ENCODE measurements at places on chromosomes 2 and 18.

- DNase-seq, result no peak
Measured at GRCh38 chr2:64025741-64026140, 6.5 kb upstream of the VPS54 start.

DNA sequence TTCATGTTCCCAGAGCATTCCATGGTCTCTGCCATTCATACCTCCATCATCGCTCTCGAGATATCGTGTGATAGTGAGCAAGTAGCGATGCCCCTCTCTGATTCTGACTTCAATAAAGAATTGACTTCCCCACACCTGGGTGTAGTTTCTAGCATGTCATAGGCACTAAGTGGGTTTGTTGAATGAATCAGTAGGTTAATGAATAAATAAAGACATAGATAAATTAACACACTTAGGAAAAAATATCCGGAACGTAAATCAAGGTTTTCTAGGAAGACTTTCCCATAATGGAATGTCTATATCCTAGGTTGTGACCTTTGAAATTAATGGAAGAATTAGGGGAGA is 159.1 kb downstream of the DOCK10 start:
- no peak for DNase-seq

- no peak for DNase-seq
Measured at GRCh38 chr2:161424394-161424769, 8.3 kb downstream of the TBR1 start.

DNA sequence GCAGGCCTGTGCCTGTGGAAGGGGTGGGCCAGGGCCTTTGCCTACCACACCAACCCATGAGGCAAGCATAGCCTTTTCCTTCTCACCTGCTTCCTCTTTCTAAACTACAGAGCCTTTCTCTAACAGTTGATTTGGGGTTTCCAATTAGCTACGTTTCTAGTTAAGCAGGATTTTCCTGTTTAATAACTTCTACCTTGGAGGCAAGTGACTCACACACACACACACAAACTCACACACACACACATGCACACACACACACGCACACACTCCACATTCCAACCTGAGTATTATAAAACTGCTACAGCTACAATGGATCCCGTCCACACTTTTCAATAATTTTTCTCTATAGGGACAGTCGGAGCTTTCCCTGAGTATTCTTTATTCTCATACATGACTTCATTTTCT is 84.9 kb downstream of the SOX11 start:
- no peak for DNase-seq

DNA sequence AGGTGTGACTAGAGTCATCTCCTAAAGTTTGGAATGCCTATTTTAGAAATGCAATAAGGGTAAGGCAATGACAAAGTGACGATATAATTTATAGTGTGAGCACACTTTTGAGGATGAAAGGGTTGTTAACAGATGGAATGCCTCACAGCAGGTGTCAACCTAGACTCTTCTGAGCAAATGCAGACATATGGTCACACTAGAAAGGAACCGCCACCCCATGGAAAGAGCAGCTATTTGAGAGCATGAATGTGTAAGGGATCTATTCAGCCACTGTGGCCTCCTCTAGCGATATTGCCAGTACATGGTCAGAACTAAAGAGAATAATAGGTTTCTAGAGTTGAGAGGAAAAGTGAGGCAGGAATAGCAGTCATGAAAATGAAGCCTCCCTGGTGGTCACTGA is 18.5 kb downstream of the DSG2 start:
- DNase-seq, result no peak

All from stimulated activated CD8-positive, alpha-beta memory T cell treated with anti-CD3 and anti-CD28 coated beads, Interleukin-4, amount 100 ng/mL, for 4 hours (primary cell).